ENCODE measurements at places on chromosomes 13 and 19. TPM values are rescaled to one million over a fixed set of nuclear protein-coding genes. Genes with fewer than 3 reads are reported as not detected.

GRCh38 chr19:17073869-17074633 lies 1.2 kb downstream of the HAUS8 start:
- DNase-seq, result no peak
- H3K4me3 ChIP-seq, result peak overlapping the region; percentile 69
- peaks cover 8% of the 10 kb centered on the region for H3K36me3 ChIP-seq
- H3K4me1 ChIP-seq, result peaks cover 9% of the 10 kb centered on the region

DNA sequence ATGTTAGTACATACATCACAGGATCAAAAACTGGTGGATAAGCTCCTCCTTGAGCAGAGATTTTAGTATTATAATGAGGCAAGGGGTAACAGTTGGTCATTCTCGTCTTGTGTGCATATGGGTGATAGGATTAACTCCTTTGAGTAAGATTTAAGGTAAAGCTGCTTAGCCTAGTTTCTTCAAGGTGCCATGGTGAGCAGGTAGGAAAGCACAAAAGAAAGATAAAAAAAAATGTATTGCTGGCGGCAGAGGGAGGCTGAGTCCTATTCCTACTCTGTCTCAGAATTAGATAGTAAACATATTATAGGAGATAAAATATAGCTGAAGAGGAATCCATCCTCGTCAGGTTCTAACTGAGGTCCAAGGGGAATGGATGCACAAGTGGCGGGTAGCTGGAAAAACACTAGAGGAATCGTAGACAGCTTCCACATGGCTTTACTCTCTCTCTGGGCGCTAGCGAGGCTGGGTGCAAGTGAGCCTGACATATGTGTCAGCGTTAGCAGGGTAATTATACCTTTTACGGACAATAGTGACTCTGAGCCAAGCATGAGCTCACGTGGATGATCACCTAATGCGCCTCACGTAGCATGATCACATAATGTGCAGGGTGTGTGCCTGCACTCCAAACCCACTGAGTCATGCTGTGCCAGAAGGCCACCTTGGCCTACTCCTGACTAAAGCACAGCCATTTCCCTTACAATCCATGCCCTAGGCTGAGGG lies 734.3 kb upstream of the MIR17HG start:
- H3K27ac ChIP-seq, result no peak overlapping the region
- no peaks in the 10 kb centered on the region for H3K4me1 ChIP-seq

- peaks cover 13% of the 10 kb centered on the region for H3K27me3 ChIP-seq
- no peak overlapping the region for H3K27ac ChIP-seq
- H3K4me3 ChIP-seq, result no peak overlapping the region
- peaks cover 3% of the 10 kb centered on the region for H3K4me1 ChIP-seq
Measured at GRCh38 chr19:8325454-8325853, 4.2 kb downstream of the RPS28 start.

DNA sequence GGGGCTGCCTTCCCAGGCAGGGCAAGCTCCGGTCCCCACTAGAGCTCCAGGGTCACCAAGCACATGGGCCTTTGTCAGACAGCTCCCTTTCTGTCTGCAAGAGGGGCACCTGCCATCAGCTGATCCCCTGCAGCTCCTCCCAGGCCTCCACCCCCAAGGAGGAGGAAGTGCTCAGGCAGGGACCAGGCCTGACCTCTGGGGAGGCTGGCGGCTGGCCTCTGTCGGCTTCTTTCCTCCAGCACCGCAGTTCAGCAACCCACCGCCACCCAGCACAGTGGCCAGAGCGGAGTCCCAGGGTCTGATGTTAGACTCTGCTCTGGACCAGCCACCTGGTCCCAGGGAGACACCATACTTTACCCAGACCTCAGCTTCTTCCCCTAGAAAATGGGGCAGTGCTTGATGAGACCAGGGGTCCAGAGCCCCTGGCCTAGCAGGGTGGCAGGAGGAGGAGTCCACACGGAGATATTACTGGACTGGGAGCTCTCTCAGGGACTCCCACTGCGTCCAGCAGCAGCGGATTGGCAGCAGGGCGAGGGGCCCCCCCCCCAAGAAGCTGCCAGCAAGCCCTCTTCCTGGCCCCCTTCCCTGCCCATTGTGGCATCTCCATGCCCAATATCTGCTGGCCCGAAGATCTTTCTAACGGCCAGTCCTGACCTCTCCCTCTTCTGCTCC lies 24.1 kb downstream of the NKPD1 start:
- no peaks in the 10 kb centered on the region for H3K27me3 ChIP-seq
- H3K4me3 ChIP-seq, result no peak overlapping the region
- H3K36me3 ChIP-seq, result peaks cover 27% of the 10 kb centered on the region
- no peak for DNase-seq
- no peak overlapping the region for H3K27ac ChIP-seq

- H3K27ac ChIP-seq, result no peak overlapping the region
- H3K36me3 ChIP-seq, result no peaks in the 10 kb centered on the region
- H3K27me3 ChIP-seq, result no peaks in the 10 kb centered on the region
- H3K4me3 ChIP-seq, result no peak overlapping the region
Measured at GRCh38 chr19:40150170-40150569, 41.1 kb upstream of the MAP3K10 start.

DNA sequence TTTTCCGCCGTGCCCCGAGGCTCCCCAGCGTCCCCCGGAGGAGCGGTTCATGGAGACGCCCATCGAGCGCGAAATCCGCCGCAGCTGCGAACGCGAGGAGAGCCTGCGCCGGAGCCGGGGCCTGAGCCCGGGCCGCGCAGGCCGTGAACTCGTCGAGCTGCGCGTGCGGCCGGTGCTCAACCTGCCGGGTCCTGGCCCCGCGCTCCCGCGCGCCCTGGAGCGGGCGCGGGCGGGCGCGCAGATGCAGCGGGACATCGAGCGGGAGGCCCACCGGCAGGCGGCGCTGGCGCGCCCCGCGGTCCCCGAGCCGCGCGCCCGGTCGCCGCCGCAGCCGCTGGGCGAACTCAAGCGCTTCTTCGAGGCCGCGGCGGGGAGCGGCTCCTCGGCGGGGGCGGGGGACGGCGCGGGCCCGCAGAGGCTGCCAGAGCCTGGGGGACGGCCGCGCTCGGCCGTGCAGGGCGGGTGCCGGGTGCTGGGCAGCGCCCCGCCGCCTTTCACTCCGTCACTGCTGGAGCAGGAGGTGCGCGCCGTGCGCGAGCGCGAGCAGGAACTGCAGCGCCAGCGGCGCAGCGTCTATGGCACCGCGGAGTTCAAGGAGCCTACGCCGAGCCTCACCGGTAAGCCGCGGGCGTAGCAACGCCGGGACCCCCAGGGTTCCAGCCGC lies 807 bp downstream of the MISP3 start:
- H3K4me3 ChIP-seq, result peak overlapping the region; percentile 86
- H3K27me3 ChIP-seq, result peaks cover 2% of the 10 kb centered on the region
- no peaks in the 10 kb centered on the region for H3K36me3 ChIP-seq
- peaks cover 12% of the 10 kb centered on the region for H3K4me1 ChIP-seq
- DNase-seq, result peak; percentile 68

GRCh38 chr19:42132030-42132628 lies at the start of gene POU2F2:
TSS of gene POU2F2 (minus strand) at chr19:42132446. CDS start at chr19:42132411, 35 bp downstream.
- no peaks in the 10 kb centered on the region for H3K36me3 ChIP-seq
- peaks cover 57% of the 10 kb centered on the region for H3K27me3 ChIP-seq
- H3K4me3 ChIP-seq, result no peak within 1 kb of the TSS
- H3K27ac ChIP-seq, result no peak within 1 kb of the TSS
- H3K4me1 ChIP-seq, result peaks cover 3% of the 10 kb centered on the region

- H3K27me3 ChIP-seq, result no peaks in the 10 kb centered on the region
- H3K36me3 ChIP-seq, result peaks cover 2% of the 10 kb centered on the region
- no peak overlapping the region for H3K4me3 ChIP-seq
- DNase-seq, result no peak
Measured at GRCh38 chr13:100443998-100444328, 144.6 kb downstream of the GGACT start.

GRCh38 chr13:111043575-111043982 lies 71.5 kb upstream of the ARHGEF7 start:
- no peaks in the 10 kb centered on the region for H3K4me1 ChIP-seq
- H3K27me3 ChIP-seq, result peaks cover 3% of the 10 kb centered on the region
- H3K36me3 ChIP-seq, result no peaks in the 10 kb centered on the region
- no peak overlapping the region for H3K27ac ChIP-seq
- no peak for DNase-seq

DNA sequence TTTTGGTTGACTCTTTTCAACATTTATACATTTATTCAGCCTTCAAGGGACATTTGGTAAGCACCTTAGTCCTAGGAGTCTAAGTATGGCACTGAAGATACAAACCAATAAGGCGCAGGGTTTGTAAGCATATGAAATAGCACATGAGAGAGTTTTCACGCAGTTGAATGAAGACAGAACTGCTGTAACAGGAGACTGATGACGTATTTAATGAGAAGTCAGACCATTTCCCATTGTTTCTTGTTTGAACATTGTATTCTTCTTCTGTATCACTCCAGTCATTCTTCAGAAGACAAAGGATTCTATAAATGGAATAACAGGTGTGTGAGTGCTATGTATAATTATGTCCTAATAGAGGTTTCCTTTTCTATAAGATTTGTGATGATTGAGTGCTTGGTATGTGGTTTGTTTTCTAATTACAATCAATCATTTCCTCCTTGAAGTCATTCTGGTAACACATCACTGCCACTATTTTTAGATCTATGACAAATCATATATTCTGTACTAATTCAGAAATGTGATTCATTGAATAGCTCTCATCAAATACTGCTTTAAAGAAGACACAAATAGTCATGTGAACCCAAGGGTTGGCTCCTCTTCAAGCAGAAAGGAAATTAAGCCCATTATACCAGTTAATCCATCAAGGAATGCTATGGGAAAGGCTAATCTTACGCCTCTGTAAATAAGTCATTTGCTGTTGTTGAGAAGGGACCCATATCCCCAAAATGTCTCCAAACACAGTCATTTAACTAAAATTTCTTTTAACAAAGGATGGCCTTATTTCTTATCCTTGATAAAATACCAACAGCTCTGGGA lies 222.8 kb upstream of the NBEA start:
- H3K4me1 ChIP-seq, result no peaks in the 10 kb centered on the region
- no peak overlapping the region for H3K27ac ChIP-seq
- H3K4me3 ChIP-seq, result no peak overlapping the region
- no peak for DNase-seq

- no peak overlapping the region for H3K27ac ChIP-seq
- H3K4me3 ChIP-seq, result no peak overlapping the region
- no peak for DNase-seq
- H3K27me3 ChIP-seq, result no peaks in the 10 kb centered on the region
Measured at GRCh38 chr19:45172611-45173208, 5.3 kb downstream of the TRAPPC6A start.

GRCh38 chr13:73981595-73981994 lies 152.6 kb downstream of the KLF12 start:
- H3K4me1 ChIP-seq, result no peaks in the 10 kb centered on the region
- no peak overlapping the region for H3K27ac ChIP-seq
- no peak for DNase-seq
- H3K36me3 ChIP-seq, result no peaks in the 10 kb centered on the region
- H3K4me3 ChIP-seq, result no peak overlapping the region

DNA sequence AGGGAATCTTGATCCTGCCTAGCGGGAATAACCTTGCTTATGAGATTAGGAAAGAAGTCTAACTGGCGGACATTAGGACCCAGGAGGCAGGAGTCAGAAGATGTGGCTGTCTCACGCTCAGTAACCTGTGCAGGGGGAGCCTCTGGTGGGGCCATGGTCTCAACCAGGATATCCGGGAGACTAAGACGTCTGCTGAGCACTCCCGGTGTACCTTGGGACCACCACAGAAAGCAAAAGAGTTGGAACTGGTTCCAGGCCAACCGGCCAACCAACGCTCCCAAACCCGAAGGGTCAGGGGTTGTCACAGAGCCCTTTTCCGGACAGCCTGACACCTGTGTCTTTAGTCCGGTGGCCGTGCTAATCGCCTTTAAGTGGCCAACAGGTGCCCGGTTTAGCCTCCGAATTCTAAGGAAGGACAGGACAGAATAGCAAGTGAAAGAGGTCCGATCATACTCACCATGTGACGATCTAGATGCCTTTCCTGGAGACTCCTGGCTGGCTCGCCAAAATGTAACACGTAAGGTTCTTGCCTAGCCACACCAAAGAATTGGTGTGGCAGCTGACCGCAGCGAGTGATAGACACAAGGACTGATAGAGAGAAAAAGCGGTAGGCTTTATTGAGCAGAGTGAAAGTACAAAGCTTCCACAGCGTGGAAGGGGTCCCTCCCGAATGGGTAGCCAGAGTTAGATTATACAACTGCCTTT lies 103.9 kb upstream of the DIAPH3 start:
- H3K27me3 ChIP-seq, result no peaks in the 10 kb centered on the region
- peak; percentile 63 for DNase-seq
- peak overlapping the region; percentile 56 for H3K4me3 ChIP-seq
- H3K4me1 ChIP-seq, result no peaks in the 10 kb centered on the region

- peaks cover 3% of the 10 kb centered on the region for H3K36me3 ChIP-seq
- H3K27ac ChIP-seq, result no peak overlapping the region
- H3K4me1 ChIP-seq, result no peaks in the 10 kb centered on the region
- no peaks in the 10 kb centered on the region for H3K27me3 ChIP-seq
- DNase-seq, result no peak
Measured at GRCh38 chr19:58218899-58219298, 9.8 kb upstream of the ZNF544 start.

- H3K4me1 ChIP-seq, result no peaks in the 10 kb centered on the region
- peaks cover 60% of the 10 kb centered on the region for H3K36me3 ChIP-seq
- H3K27me3 ChIP-seq, result no peaks in the 10 kb centered on the region
Measured at GRCh38 chr13:112807653-112808376, 118.0 kb downstream of the ATP11A start.

- H3K36me3 ChIP-seq, result no peaks in the 10 kb centered on the region
- no peaks in the 10 kb centered on the region for H3K27me3 ChIP-seq
- H3K4me1 ChIP-seq, result peaks cover 25% of the 10 kb centered on the region
- H3K27ac ChIP-seq, result no peak overlapping the region
- no peak for DNase-seq
- no peak overlapping the region for H3K4me3 ChIP-seq
Measured at GRCh38 chr13:33645591-33646554, 172.1 kb upstream of the RFC3 start.

DNA sequence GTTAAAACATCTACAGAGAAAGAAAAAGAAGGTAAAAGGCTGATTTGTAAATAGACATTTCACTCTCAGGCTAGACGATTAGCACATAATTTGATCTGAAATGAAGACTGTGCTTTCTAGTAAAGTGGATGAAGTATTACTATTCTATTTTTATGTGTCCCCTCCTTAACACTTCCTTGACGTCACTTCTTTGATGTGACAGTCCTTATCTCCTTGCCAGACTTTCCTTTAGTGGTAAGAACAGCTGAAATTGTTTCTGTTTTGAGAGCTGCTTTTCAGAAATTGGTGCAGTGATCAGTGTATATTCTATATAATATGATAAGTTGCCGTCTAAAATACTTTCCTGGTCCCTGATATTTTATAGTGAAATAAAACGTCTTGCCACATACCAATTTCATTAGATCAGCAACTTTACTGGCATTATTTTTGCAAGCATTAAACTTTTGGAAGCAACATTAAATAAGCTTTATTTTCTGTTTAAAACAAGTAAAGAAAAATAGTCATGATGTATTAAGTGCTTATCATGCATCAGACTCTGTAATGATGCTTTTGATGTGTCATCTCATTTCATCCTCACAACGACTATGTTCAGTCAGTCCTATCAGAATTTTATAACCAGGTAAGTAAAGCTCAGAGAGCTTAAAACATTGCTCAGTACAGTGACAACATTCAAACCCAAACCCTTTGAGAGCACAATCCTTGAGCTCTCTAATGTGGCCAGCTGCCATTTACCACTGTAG lies 210.3 kb upstream of the PCDH9 start:
- no peaks in the 10 kb centered on the region for H3K36me3 ChIP-seq
- DNase-seq, result no peak
- no peak overlapping the region for H3K27ac ChIP-seq
- H3K27me3 ChIP-seq, result no peaks in the 10 kb centered on the region
- no peaks in the 10 kb centered on the region for H3K4me1 ChIP-seq

GRCh38 chr13:91660076-91660415 lies 261.6 kb downstream of the GPC5 start:
- no peaks in the 10 kb centered on the region for H3K27me3 ChIP-seq
- H3K27ac ChIP-seq, result no peak overlapping the region

Gene ZNF529
- polyA plus RNA-seq, result 19.0 TPM

Gene LIPE
- 13.9 TPM for polyA plus RNA-seq

Gene KRTDAP
- 0.40 TPM for polyA plus RNA-seq

Gene LIM2
- polyA plus RNA-seq, result not detected

Gene OR7A5
- not detected for polyA plus RNA-seq

Gene INSR
- polyA plus RNA-seq, result 27.7 TPM

Gene CABP5
- not detected for polyA plus RNA-seq
